ENCODE measurements at places on chromosomes 4 and X.

DNA sequence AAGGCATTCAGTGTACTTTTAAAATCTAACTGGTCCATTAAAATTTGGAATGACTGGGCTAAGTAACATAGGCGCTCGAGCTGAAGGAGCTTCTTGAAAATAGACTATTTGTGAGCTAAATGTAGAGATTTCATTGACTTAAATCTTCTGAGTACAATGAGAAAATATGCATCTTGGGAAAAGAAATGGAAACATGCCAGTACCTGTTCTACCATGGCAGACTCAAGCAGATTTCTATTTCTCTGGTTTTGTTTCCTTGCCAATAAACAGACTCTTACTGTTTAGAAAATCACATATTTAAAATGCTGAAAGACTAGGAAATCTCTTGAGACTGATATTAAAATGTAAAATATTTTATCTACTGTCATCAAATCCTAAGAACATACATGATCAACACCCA lies 678.1 kb downstream of the FAT4 start:
- no peak for DNase-seq

DNA sequence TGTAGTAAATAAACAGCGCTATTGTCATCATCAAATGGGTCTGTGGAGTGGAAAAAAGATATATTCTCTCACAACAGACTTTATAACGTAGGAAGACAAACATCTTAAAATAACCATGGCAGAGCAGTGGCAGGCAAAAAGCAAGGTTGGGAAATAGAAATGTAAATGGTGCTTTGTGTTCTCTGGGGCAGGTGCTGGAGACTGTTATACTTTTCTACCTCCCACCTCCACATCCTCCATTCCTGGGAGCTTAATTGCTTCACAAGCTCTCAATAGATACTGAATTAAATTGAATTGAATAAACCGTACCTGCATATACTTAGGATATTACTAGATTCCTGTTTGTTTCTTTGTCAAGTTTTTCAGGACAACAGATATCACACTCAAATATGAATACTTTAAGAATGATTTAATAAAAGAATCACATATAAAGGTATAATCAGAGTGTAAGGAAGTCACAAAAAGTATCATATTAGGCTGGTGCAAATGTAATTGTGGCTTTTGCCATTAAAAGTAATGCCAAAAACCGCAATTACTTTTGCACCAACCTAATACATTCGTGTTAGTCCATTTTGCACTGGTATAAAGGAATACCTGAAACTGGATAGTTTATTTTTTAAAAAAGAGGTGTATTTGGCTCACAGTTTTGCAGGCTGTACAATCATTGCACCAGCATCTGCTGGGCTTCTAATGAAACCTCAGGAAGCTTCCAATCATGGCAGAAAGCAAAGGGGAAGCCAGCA lies 367.3 kb downstream of the GRIA2 start:
- DNase-seq, result no peak

- DNase-seq, result no peak
Measured at GRCh38 chr4:7003176-7003878, 39.8 kb upstream of the TADA2B start.

GRCh38 chrX:101550362-101550750 lies at the start of gene ARMCX1:
TSS of gene ARMCX1 (plus strand) at chrX:101550547. CDS start at chrX:101552931, 2,384 bp downstream.
- peak; percentile 91 for DNase-seq
